Right atrium auricular region (tissue), 2 donors: ENCODE measurements at places on chromosomes 12 and 14.

DNA sequence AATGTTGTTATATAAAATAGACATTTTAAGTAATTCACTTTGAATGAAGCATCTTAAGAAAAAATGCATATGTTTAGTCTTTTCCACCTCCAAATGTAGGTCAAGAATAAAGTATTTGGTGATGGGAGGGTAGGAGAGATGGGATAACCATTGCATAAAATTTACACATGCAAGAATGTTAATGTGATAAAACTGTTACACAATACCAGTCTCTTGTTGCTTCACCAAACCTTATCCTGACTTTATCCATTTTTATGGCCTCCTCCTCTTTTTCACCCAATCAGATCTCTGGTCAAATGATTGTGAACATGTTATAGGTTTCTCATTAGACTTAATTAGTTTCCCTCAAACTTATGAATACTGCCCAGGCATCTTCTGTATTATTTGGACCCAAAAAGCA lies 994.5 kb upstream of the FLRT2 start:
- DNase-seq: no peak

- DNase-seq: no peak
Measured at GRCh38 chr12:17992002-17992656, 97.9 kb downstream of the RERGL start.

DNA sequence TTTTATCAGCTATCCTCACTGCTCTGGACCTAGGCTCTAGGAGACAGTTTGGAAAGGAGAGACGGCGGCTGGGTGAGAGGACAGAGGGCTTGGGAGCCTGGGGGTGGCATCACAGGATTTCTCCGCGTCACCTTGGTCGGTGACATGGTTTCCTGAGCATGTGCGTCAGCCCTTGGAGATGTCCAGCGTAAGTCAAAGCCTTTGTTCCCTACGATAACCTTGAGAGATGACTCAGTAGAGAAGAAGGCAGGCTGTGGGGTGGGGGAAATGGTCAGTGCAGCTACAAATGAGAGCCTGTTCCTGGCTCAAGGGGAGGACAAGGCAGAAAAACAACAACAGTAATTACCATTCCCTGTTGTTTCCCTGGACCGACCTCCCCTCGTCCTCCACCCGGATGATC lies 90.2 kb upstream of the TBX3 start:
- no peak for DNase-seq

DNA sequence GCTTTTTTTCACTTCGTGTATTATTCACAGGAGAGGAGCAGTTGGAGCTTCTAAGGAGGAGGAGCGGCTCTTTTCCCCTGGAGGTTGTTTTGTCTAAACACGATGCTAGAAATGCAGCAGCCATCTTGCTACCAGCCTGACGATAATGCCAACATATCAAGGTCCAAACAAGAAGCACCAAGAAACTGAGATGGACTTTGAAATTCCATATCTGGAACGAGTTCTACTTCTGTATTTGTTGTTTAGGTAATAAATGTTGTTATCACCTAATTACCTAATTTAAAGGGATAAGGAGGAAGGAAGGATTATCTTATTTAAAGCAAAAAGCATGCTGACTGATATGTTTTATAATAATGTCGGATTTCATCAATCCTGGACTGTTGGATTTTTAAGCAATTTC lies 174.4 kb upstream of the TMPO start:
- DNase-seq: no peak

GRCh38 chr14:94748667-94749347 lies 21.1 kb downstream of the GSC start:
- DNase-seq: no peak

- no peak for DNase-seq
Measured at GRCh38 chr12:57216921-57217879, 606 bp downstream of the NXPH4 start.

- DNase-seq: no peak
Measured at GRCh38 chr12:132546647-132547046, 56.7 kb downstream of the FBRSL1 start.

GRCh38 chr14:34098045-34098984 lies 147.4 kb upstream of the EGLN3 start:
- no peak for DNase-seq

GRCh38 chr14:43647302-43647701 lies 859.8 kb downstream of the FSCB start:
- DNase-seq: no peak

GRCh38 chr12:24798335-24798734 lies 150.6 kb downstream of the BCAT1 start:
- no peak for DNase-seq

DNA sequence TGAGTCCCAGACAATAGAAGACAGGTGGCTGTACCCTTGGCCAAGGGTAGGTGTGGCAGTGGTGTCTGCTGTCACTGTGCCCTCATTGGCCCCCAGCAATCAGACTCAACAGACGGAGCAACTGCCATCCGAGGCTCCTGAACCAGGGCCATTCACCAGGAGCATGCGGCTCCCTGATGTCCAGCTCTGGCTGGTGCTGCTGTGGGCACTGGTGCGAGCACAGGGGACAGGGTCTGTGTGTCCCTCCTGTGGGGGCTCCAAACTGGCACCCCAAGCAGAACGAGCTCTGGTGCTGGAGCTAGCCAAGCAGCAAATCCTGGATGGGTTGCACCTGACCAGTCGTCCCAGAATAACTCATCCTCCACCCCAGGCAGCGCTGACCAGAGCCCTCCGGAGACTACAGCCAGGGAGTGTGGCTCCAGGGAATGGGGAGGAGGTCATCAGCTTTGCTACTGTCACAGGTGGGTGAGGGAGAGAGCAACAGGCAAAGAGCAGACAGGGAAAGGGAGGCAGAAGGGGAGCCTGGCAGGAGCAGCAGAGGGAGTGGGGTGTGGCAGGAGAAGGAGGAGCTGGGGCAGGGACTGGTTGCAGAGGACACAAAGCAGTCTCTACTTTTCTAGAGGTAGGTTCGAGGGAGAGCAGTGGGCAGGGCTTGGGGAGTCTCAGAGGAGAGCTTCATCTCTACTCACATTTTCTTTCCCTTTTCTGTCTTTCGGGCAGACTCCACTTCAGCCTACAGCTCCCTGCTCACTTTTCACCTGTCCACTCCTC lies 452 bp downstream of the INHBE start:
- DNase-seq: no peak

DNA sequence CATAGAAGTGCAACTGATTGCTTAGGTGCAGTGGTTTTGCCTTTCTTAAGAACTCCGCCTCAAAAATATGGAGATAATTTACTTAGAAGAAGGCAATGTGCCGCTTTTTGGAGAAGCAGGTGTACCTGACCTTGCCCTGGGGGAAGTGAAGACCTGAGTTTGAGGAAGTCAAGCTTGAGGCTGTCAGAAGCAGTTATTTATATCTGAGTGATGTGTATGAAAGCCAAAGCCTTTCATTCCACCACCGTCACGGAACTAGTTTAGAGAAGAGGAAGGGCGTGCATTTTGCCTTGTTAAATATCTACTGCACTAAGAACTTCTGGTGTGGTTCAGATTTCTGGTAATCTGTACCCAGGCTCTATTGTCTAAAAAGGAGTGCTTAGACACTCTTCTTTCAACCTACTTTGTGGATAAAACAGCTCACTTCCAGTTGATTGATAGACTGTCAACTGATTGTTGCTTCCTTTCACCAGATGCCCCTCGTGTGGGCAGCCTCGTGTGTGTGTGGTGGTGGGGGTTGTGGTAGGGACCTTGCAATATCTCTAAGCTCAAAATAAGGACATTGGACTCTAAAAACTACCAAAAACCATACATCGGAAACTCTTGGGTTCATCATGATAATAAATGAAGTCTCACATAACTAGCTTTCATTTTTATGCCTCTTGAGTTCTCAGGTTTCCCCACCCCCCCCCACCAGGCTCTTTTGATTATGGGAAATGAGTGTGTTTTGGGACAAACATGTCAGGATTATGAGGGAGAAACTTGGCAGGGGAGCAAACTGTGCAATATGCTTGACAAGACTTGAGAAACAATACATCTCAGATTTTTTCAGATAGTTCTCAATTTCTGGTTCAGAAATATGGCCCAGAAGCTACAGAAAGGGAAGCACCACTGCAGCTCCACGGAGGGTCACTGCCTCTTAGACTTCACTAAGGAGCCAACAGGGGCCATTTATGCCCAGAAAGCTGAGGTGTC lies 78.6 kb downstream of the ARF6 start:
- DNase-seq: no peak

- DNase-seq: no peak
Measured at GRCh38 chr12:102331419-102331818, 133.8 kb upstream of the PMCH start.

DNA sequence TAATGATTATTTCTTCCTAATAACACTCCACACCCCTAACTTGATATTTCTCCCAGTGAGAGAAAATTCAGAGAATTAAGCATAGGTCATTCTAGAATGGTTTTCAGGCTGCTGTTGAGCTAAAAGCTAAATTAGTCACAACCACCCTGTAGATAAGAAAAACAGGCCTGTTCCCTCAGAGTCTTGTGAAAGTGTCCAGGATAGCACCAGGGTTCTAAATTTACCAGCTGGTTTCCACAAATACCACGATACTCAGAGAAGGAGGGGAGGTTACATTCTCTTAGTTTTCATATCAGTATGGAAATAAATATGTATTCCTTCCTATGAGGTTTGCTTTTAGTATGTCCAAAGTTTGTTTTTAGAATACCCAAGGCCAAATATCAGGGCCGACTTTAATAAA lies 66.0 kb upstream of the YARS2 start:
- no peak for DNase-seq

DNA sequence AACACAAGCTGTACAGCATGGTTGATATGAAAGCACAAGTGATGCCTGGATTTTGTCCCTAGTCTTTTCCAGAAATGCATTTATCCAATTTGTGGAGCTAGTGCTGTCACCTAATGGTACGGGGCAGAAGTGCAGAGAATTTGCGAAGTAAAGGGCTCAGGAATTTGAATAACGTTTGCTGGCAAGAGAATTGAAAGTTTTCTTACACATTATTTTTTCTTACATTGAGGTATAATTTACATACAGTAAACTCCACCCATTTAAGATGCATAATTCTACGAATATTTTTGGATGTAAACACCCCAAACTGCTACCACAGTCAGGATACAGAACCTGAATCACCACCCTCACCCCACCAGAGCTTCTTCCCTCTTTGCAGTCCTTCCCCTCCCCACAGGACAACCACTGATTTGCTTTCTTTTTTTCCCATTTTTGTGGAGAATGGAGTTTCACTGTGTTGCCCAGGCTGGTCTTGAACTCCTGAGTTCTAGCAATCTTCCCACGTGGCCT lies 3.5 kb downstream of the AICDA start:
- DNase-seq: no peak
